ENCODE measurements at places on chromosomes 1 and 21.

DNA sequence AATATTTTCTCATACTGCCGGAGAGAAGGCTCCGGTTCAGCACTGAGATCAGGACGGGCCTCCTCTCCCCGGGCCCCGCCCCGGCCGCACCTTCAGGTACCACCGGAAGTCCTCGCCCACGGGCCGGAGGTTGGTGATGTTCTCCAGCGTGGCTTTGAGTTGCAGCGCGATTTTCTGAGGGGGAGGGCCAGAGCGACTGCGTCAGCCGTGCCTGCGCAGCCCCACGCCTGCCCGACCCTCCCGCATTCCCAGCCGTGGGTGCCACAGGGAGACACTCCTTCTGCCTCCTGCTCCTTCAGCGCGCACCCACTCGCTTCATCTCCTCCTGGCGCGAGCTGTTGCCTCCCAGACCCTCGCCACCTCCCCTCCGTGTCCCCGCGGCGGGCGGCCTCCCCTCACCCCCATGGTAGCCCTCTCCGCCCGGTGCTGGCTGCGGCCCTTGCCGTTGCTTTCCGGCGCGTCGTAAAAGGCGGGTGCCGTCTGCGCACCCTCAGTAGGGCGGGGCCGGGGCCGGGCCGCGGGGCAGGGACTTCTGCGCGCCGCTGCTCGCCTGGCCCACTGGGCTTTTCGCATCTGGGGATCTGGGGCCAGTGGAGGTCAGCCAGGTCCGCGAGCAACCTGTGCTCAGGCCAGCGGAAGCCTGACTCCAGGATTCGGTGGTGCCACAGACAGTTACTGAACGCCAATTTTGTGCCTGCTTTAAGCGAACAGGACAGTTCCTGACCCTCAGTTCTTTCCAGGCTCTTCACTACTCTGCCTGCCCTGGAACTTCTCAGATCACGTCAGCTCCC lies at the start of gene CZIB:
TSS of gene CZIB (minus strand) at position 464 of the 791 bp plus-strand sequence. CDS start at position 405, 59 bp downstream.
- DNase-seq = peak; percentile 97

DNA sequence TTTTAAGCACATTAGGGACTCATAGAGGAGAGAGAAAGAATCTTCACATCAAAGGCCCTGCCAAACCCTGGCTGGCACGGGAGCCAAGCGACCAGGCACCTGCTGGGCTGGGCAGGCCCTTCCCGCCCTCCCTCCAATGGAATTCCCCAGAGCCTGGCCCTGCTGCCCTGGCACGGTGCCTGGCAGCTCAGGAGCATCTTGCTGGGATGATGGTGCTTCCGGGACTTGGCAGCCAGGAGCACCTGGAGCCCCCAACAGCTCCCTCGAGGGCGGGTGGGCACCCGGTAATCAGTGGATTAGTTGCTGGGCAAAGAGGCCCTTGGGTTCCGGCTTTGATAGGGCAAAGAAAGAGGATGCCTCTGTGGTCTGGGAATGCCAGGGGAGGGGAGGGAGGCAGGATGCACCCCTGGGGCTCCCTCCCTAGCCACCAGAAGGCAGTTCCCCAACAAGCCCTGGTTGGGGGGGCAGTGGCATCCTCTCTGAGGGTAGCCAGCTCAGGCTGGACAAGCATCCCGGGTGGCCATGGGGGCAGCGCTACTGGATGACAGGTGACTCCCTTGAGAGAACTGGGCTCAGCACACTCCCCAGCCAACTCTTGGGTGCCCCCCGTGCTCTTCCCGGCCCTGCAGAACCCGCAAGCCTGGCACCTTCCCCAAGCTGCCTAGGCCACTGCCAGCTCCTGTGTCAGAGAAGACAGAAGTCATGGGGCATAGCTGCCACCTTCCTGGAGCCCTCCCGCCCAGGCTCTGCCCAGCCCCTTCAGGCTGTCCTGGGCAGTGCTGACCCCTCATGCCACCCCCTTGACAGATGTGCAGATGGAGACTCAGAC lies 26.4 kb downstream of the KRTAP10-1 start:
- no peak for DNase-seq

- DNase-seq = no peak
Measured at GRCh38 chr1:56377431-56377830, 201.9 kb downstream of the PLPP3 start.

GRCh38 chr1:206575165-206575893 lies 36.9 kb downstream of the EIF2D start:
- peak; percentile 74 for DNase-seq

DNA sequence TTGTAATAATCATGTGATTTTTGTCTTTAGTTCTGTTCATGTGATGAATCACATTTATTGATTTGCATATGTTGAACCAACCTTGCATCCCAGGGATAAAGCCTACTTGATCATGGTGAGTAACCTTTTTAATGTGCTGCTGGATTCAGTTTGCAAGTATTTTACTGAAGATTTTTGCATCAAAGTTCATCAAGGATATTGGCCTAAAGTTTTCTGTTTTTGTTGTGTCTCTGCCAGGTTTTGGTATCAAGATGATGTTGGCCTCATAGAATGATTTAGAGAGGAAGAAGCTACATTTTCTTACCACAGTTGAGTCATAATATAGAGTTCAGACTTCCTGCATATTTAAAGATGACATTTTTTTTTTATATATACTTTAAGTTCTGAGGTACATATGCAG lies 455.9 kb downstream of the PLPP3 start:
- DNase-seq = no peak

DNA sequence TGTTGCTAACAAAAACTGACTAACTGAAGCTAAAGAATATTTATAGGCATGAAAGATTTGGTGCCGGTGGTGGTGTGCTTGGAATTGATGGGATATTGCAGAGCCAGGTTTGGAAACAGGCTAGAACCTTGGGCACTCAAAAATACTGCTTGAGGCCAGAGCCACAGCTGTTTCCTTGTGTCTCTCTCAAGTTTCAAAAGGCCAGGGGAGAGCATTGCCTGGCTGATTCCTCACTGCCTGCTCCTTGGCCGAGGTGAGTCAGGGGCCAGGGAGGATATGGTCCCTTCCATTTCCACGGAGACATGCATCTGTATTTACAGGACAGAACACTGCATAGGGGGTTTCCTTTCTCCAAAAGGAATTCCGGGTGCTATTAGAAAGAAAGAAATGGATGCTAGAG lies 36.1 kb upstream of the IVNS1ABP start:
- no peak for DNase-seq

GRCh38 chr1:106975944-106976343 lies 80.5 kb upstream of the PRMT6 start:
- DNase-seq = no peak

- DNase-seq = peak; percentile 66
Measured at GRCh38 chr21:44455524-44456213, 359 bp downstream of the LRRC3 start.

GRCh38 chr1:156160743-156161171 lies 7.4 kb downstream of the SEMA4A start:
- DNase-seq = peak; percentile 92

- DNase-seq = no peak
Measured at GRCh38 chr1:27116232-27116631, 38.7 kb downstream of the SLC9A1 start.

DNA sequence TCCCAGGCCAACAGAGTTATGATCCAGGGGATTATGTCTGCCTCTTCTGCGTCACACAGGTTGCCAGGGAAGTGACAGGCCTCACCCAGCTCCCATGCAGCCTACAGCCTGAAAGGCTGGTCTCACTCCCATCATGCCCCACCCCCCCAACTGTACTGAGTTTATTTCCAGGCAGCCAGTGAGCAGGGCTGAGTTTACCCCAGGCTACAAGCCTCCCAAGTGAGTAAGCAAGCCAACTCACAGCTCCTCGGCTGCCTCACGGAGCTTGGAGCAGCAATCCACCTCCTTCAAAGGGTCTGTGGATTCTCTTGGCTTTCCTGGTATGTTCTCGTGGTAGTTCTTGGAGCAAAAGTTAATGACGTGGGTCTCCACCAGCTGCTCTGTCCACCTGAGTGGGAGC lies 1147.6 kb upstream of the ADGRL4 start:
- DNase-seq = no peak

DNA sequence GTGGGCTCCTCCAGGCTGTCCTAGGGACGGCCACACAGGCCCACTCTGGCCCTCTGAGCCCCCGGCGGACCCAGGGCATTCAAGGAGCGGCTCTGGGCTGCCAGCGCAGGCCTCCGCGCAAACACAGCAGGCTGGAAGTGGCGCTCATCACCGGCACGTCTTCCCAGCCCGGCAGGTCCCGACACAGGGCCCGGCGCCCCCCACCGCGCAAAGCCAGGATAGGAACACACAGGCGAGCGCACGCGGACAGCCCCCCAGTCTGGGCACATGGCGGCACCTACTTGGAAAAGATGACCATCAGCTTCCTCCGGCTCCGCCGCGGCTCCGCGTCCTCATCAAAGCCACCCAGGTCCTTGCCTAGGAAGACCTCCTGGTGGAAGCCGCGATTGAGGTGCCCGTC lies 3.6 kb downstream of the SDF4 start:
- DNase-seq = no peak

- DNase-seq = no peak
Measured at GRCh38 chr1:53618500-53619366, 120.2 kb downstream of the GLIS1 start.

GRCh38 chr1:229479660-229480399 lies 28.3 kb downstream of the NUP133 start:
- DNase-seq = no peak

GRCh38 chr1:215623162-215623561 lies 56.1 kb downstream of the KCTD3 start:
- no peak for DNase-seq

- DNase-seq = no peak
Measured at GRCh38 chr1:172394141-172394751, 26.2 kb upstream of the C1orf105 start.
